Activated T-helper 17 cell treated with anti-CD3 and anti-CD28 coated beads, Interleukin-2, amount 50 U/mL, for 72 hours (primary cell): ENCODE measurements at places on chromosomes 2 and 18. TPM values are rescaled to one million over a fixed set of nuclear protein-coding genes. Genes with fewer than 3 reads are reported as not detected.

DNA sequence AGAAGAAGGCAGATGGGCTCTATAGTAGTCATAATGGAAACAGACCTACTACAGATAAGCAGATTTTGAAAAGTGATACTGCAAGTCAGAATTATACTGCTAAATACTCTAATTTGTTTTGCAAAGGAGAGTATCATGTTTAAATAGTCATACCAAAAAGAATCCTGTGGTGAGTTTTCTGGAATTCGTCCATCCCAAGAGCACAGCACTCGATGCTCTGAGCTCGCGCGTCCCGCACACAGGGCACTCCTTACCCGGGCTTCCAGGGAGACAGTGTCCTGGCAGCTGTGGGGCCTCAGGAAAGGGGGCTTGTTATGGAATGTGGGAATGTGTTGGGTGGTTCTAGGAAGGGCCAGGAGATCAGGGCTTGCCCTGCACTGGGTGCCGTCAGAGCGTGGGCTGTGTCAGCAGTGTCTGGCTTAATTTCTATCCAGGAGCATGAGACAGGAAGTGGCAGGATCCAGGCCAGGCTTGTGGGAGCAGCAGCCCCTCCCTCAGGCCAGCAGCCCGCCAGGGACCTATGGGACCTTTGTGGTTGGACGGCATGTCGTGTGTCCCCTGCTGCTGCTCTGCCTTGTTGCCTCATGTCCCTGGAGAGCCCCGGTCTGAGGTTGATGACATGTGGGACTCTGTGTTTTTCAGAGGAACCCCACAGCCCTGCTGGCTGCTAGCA, 193.2 kb upstream of the TPO start:
- no peak for ATAC-seq

DNA sequence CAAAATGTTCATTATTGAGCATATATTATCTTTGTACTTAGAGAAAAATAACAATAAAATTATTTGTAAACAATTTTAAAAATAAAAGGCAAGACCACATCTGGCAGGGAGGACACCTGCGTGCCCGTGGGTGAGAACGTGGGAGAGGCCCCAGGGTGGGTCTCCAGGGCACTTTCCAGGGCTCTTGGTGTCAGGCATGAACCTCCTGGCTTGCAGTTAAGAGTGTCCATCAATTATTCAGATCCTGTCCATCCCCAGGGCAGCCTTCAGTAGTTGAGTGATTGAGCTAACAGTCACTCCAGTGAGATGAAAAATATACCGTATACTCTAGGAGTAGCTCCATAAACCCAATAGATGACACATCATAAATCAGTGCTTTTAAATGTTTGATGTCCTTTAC, 49.7 kb downstream of the TPO start:
- no peak for ATAC-seq

GRCh38 chr2:145060876-145061275, 541.0 kb upstream of the ZEB2 start:
- ATAC-seq: no peak

The SEMA4C gene
- 8.3 TPM for total RNA-seq

DNA sequence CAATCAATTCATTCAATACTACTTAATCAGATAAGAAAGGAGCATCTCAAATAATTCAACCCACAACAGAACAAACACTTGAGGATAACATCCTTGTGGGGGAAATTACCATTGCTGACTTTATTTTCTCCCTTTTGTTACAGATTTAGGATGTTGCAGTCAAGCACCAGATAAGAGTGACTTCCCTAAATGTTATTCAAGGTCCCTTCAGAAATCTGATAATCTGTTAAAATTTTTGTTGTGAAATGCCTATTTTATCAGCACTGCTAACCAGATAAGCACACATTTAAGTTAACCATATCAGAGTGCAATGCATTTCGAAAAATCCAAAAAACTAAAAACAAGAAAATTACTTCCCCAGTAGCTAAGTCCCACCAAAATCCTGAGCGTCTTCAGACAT, 33.5 kb downstream of the SUMO1 start:
- no peak for ATAC-seq

- no peak for ATAC-seq
Measured at GRCh38 chr18:76435316-76435989, 59.6 kb downstream of the ZNF516 start.

GRCh38 chr18:37649930-37650329, 84.3 kb upstream of the CELF4 start:
- no peak for ATAC-seq

GRCh38 chr2:210503001-210503623, 26.6 kb upstream of the LANCL1 start:
- ATAC-seq: no peak

The OR6B2 gene
- not detected for total RNA-seq

- no peak for ATAC-seq
Measured at GRCh38 chr18:12456441-12456840, 48.7 kb downstream of the PRELID3A start.

DNA sequence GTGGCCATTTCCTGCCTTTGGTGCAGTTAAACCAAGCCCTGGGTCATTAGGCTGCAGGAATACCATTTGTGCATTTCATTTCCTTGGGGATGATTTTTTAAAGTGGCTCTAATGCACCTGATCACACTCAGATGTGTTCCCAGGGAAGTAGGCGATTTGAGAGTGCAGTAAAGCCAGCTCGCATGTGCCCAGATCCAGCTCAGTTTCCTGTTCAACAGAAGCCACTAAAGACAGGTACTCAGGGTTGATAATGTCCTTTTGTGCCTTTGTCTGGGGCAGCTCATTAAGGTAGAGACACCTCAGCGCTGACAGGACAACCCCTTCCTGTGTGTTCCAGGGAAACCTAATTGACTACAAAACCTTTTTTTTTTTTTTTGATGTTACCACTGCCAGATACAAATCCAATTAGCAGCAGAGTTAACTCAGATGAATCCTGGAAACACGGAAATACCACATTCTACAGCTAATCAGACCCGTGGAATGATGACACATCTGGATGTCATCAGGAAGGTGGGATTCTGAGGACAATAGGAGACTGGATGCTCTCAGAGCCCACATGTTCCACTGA, 15.2 kb upstream of the CHRNA1 start:
- ATAC-seq: no peak

- ATAC-seq: no peak
Measured at GRCh38 chr2:3598197-3598910, 3.4 kb downstream of the COLEC11 start.

GRCh38 chr2:168784993-168785392, 17.4 kb upstream of the NOSTRIN start:
- no peak for ATAC-seq

DNA sequence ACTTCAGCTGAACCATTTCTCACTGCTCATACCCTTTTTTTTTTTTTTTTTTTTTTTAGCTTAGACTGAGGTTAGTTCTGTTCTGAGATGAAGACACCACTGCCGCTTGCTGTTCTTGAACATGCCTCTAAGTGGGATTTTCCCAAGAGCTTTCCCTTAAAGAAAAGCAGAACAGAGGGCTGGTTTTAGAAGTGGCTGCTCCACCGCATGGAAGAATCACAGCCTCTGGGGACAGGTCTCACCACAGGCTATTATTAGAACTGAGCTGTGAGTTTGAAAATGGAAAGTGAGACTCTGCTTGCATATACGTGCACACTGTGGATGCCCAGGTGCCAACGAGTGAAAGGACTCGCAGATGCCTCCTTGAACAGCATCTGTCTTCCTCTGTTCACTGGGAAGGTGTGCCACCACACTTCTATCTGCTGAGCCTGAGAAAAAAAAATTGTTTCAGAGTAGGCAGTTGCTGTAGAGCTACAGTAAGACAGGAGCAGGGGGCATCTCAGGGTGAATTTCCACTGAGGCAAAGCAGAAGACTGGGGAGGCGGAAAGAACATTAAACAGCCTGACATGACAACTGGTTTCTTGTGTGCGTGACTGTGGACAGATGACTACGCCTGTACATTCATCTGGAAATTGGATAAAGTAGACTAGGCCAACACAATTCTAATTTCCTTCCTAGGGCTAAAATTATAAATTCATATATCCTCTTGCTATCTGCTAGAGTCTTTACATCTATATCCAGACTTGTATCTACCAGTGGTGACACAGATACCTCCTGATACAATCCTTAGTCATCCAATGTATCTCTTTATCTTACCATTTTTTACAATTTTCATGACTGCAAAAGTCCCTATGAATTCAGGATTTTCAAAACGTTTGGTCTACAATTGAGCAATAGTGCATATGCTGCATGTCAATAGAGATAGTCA, 1045.7 kb upstream of the CELF4 start:
- ATAC-seq: peak; percentile 77

The SLC11A1 gene
- 0.09 TPM for total RNA-seq

DNA sequence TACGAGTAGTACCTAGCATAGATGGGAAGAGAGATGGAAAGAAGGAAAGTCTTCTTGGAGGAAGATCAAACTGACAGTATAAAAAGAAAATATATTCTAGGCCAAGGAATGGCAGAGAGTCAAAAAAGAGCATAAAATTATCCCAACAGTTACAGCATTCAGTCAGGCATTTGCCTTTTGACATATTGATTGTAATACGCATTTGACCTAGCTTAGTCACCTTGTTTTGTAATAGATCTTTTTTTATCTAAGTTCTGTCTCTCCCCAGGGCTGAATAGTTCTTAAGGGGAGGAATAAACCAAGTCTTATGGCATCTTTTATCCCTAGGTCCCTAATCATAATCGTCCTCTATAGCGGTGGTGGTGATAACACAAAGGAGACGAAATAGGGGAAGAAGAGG, 657.3 kb upstream of the PIK3C3 start:
- ATAC-seq: no peak

- ATAC-seq: no peak
Measured at GRCh38 chr2:110770959-110771431, 38.6 kb downstream of the ACOXL start.

The MRPL33 gene
- 76.3 TPM for total RNA-seq

The CAPN14 gene
- 0.67 TPM for total RNA-seq

DNA sequence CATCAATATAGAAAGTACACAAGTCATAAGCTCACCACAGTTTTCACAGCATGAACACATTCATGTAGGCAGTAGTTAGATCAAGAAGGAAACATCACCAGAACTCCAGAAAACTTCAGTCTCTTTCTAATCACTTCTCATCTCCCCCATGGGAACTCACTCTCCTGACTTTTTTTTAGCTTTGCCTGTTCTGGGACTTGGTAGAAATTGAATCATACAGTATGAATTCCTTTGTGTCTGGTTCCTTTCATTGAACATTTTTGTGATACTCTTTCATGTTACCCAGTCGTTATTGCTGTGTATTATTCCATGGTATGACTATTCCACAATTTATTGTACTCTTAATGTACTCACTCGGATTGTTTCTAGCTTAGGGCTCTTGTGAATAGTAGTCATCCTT, 160.2 kb downstream of the TAF4B start:
- no peak for ATAC-seq

The HRH4 gene
- 2.2 TPM for total RNA-seq

GRCh38 chr2:120567128-120567527, 168.5 kb upstream of the GLI2 start:
- ATAC-seq: no peak

- ATAC-seq: no peak
Measured at GRCh38 chr2:182019731-182020130, 34.1 kb downstream of the PPP1R1C start.

- ATAC-seq: no peak
Measured at GRCh38 chr2:220887876-220888275, 684.2 kb downstream of the EPHA4 start.

- no peak for ATAC-seq
Measured at GRCh38 chr2:12428786-12429185, 287.9 kb upstream of the TRIB2 start.

The SERPINB3 gene
- total RNA-seq: not detected

- ATAC-seq: no peak
Measured at GRCh38 chr2:230312638-230313037, 14.4 kb upstream of the SP140L start.

The ERFE gene
- not detected for total RNA-seq
